ENCODE measurements at places on chromosomes 1 and 21. TPM values are rescaled to one million over a fixed set of nuclear protein-coding genes. Genes with fewer than 3 reads are reported as not detected.

LAMB3 gene
- total RNA-seq, result 4.7 TPM

AKR7A2 gene
- total RNA-seq, result 83.3 TPM

HEYL gene
- 0.10 TPM for total RNA-seq

S100A5 gene
- not detected for total RNA-seq

TRPM2 gene
- 0.13 TPM for total RNA-seq

OXCT2 gene
- not detected for total RNA-seq

NEK2 gene
- 56.8 TPM for total RNA-seq

OLIG1 gene
- not detected for total RNA-seq

TTF2 gene
- 26.5 TPM for total RNA-seq

C1orf226 gene
- not detected for total RNA-seq

CCDC27 gene
- total RNA-seq, result not detected

MAP3K7CL gene
- total RNA-seq, result 41.5 TPM

WNT2B gene
- total RNA-seq, result 12.0 TPM

DNAJC6 gene
- not detected for total RNA-seq

LYPD8 gene
- total RNA-seq, result not detected

DNAI4 gene
- total RNA-seq, result 0.10 TPM
